ENCODE measurements at places on chromosomes 2 and 18. TPM values are rescaled to one million over a fixed set of nuclear protein-coding genes. Genes with fewer than 3 reads are reported as not detected.
A peak's percentile ranks its signal among the peaks of the same experiment; 100 is the strongest.

NGEF gene
- total RNA-seq = 3.6 TPM

ANKRD30BL gene
- 27.7 TPM for total RNA-seq

TP53I3 gene
- total RNA-seq = 9.4 TPM

DNA sequence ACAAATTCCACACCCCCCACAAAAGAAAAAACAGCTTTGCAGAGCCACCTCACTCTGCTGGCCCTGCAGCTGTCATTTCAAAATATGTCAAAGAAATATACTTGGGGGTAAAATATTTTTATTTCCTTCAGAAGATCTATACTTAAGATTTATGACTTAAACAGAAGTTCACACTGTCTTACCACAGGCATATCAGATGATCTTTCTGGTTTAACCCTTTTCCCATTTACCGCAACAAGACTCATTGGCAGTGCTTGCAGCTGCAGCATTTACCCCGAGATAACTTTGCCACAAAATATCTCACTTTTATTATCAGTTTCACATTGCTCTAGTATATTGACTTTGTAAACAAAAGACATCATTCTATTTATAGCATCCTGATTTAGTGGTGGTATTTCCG lies 21.6 kb upstream of the SLC35G4 start:
- no peaks in the 10 kb centered on the region for H3K27me3 ChIP-seq
- H3K36me3 ChIP-seq = no peaks in the 10 kb centered on the region
- DNase-seq = no peak
- no peak overlapping the region for H3K27ac ChIP-seq
- no peaks in the 10 kb centered on the region for H3K4me1 ChIP-seq
- no peak overlapping the region for H3K4me3 ChIP-seq

DNA sequence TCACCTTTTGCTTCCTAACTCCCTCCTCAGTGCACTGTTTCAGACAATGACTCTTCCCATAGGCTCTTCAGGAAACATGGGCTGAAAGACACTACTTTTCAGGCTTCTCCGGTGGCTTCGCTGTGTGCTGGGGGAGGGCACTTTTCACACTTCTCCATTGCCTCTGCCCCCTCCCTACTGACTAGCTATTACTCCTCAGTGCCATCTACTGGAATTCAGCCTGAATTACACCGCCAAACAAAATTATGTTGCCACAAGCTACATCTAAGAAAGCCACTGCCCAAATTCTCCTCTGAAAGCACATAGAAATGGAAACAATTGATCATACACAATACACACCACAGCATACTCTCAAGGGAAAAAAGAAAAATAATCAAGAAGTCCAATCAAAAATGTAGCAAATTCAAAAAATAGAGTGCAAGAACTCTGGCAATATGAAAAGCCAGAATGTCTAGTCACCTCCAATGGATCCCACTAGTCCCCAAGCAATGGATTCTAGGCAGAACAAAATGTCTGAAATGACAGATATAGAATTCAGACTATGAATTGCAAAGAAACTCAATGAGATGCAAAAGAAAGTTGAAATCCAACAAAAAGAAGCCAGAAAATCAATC lies 1139.4 kb upstream of the GYPC start:
- no peaks in the 10 kb centered on the region for H3K27me3 ChIP-seq
- no peak for DNase-seq
- no peaks in the 10 kb centered on the region for H3K36me3 ChIP-seq
- H3K4me1 ChIP-seq = no peaks in the 10 kb centered on the region

DNA sequence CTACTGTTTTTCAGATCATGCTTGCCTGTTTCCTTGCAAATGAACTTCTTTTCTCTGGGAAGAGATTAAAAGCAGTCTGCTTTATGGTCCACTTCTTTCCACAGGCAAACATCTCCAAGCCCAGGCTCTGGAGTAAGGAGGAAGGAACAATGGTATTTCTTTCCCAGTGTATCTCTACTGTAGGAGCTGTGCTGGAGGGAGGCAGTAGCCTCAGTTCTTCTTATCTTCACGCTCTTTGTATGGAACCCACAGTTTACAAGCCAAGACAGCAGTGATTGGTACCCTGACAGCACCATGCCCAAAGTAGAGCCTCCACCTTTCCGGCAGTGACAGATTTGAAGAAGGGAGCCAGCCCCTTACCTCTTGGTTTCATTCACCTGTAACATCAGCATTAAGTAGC lies 35.2 kb downstream of the SPOPL start:
- no peak for DNase-seq
- H3K4me1 ChIP-seq = no peaks in the 10 kb centered on the region
- H3K27ac ChIP-seq = no peak overlapping the region
- H3K4me3 ChIP-seq = no peak overlapping the region
- H3K27me3 ChIP-seq = no peaks in the 10 kb centered on the region

- H3K4me1 ChIP-seq = no peaks in the 10 kb centered on the region
- DNase-seq = no peak
- no peak overlapping the region for H3K27ac ChIP-seq
- H3K27me3 ChIP-seq = no peaks in the 10 kb centered on the region
- no peaks in the 10 kb centered on the region for H3K36me3 ChIP-seq
Measured at GRCh38 chr2:230924092-230924469, 961 bp downstream of the GPR55 start.

GRCh38 chr18:23143016-23143814 lies 7.9 kb downstream of the CABLES1 start:
- peak overlapping the region; percentile 58 for H3K27ac ChIP-seq
- H3K27me3 ChIP-seq = no peaks in the 10 kb centered on the region
- H3K36me3 ChIP-seq = no peaks in the 10 kb centered on the region
- H3K4me3 ChIP-seq = no peak overlapping the region

GRCh38 chr18:8615397-8616027 lies 6.3 kb downstream of the RAB12 start:
- DNase-seq = peak; percentile 64
- H3K36me3 ChIP-seq = no peaks in the 10 kb centered on the region
- H3K27ac ChIP-seq = peak overlapping the region; percentile 26
- no peaks in the 10 kb centered on the region for H3K27me3 ChIP-seq
- peaks cover 21% of the 10 kb centered on the region for H3K4me1 ChIP-seq
